Stimulated activated CD4-positive, alpha-beta T cell treated with anti-CD3 and anti-CD28 coated beads, Interleukin-1b, Interleukin-23, amount 100 ng/mL, for 1 hour (primary cell): ENCODE measurements at places on chromosomes 11 and 22.

DNA sequence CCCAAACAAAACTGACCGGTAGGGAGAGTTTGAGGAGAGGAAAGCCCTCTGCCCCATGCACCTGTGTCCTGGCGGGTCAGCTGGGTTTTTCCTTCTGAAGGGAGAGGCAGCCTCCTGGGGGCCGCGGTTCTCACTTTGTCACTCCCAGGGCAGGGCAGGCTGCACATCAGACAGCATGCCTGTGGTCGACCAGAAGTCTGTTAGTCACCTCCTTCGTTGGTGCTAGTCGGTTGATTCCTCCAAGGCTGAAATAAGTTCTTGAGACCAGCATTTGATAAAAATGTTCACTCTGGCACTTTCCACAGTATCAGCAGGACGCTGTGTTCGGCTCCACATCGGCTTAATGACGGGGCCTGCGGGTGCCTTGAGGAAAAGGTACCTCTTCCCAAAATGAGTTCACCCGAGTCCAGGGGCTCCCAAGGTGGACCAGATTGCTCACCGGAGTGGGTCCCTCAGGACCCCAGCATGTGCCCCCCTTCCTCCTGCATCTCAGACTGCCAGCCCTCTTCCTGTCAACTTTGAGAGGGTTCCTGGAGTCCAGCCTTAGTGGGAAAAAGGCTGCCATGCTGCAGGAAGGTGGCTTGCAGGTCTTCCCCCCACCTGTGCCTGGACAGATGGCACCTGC lies 373.7 kb upstream of the B3GAT1 start:
- DNase-seq: no peak

- DNase-seq: no peak
These were observed 3.9 kb upstream of the SERGEF start for GRCh38 chr11:18016789-18017188.

DNA sequence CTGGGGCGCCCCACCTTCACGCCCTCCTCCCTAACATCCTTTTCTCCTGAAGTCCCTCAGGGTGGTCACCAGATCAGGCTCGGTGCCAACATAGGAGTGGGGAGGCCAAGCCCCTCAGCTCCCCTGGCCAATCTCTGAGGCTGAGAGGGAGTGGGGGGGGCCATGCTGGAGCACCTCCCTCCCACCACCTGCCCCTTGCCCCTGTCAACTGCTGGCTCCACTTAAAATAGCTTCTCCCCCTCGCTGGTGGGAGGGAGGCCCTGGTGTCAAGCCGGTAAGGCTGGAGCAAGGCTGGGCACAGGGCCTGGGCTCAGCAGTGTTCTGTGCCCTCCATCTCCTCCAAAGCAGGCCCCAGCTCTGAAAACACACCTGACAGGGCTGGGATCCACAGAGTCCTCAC lies 4.9 kb downstream of the PLXNB2 start:
- DNase-seq: no peak

- no peak for DNase-seq
These were observed 28.3 kb downstream of the ANO5 start for GRCh38 chr11:22221143-22221542.

- no peak for DNase-seq
These were observed 7.8 kb upstream of the PYGM start for GRCh38 chr11:64767344-64768299.

DNA sequence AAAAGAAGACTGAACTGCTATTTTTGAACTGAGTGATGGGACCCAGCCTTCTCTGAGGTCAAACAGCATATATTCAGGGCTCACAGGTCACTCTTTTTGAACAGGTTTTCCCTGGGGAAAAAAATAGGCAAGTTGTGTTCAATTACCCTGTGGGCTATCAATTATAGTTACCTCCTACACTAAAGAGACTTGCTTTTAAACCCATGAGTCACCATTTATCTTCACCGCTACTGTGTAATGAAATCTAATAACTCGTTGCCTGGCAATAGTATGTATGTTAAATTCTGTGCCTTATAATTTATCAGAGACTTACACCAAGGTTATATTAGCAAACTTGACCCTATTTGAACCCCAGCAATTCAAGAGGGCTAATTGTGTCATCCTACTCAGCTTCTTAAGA lies 98.5 kb downstream of the CYP2R1 start:
- DNase-seq: no peak

DNA sequence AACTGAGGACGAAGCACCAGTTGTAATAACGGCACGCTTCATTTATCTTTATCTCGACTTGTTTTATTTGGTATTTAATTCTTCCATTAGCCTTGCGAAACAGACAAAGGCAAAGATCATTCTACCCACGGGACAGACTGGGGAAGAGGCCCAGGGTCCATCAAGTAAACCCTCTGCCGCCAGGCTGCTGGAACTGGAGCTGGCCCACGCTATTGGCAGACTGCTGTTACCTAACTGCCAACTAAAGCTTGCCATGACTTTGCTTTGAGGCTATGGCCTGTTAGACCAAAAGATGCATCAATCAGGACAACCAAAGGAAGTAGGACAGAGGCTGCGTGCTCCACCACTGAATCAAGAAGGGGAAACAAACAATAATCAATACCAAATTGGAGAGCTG lies 780 bp upstream of the TMEM218 start:
- no peak for DNase-seq

- DNase-seq: no peak
These were observed 121.5 kb downstream of the ST3GAL4 start for GRCh38 chr11:126476977-126477376.

GRCh38 chr11:46557684-46558151 lies 36.1 kb downstream of the AMBRA1 start:
- DNase-seq: no peak

- no peak for DNase-seq
These were observed 16.8 kb downstream of the PRDM10 start for GRCh38 chr11:129985823-129986222.

GRCh38 chr22:48837341-48837935 lies 990.2 kb downstream of the BRD1 start:
- no peak for DNase-seq
